Activated CD8-positive, alpha-beta memory T cell treated with anti-CD3 and anti-CD28 coated beads for 4 hours (primary cell): ENCODE measurements at places on chromosomes 4 and X.

DNA sequence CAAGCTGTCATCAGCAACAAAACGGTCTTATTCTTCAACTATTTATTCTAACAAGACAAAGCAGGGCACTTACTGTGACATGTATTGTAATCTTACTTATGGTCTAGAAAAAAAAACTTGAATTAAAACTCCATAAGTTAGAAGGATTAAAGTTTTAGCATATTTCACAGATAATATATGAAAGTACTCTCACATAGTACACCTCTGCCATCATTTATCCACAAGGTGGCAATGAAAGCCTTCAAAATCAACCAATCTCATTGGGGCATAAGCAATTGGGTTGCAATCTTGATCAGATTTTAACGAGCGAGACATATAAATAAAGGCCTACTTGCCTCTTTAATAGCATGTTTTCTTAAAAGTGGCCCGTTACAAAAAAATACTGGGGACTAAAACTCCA, 1382.9 kb downstream of the FAM133A start:
- DNase-seq, result no peak

GRCh38 chrX:39898147-39898546, 199.6 kb downstream of the BCOR start:
- DNase-seq, result no peak

DNA sequence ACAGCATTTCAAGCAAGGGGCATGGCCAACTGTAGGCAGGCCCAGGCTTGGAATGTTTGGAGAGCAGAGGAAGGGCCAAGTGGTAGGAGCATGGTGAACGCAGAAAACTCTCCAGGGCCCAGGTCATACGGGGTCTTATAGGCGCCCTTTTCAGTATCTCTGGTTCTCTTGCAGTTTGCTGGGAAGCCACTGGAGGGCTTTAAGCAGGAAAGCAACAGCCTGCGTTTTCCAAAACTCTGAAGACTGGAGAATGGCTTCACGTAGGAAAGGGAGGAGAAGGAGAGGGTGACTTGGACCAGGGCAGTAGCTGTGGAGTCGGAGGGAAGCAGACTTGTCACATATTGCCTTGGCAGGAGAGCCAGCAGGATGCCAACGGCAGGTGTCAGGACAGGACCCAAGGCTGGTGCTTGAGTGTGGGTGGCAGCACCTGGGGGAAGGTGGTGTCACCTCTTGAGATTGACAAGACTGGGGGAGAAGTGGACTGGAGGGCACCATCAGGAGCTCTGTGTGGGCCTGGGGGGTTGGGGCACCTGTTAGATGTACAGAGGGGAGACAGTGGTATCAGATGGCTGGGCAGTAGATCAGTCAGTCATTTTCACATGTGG, 21.9 kb downstream of the TKTL1 start:
- no peak for DNase-seq

DNA sequence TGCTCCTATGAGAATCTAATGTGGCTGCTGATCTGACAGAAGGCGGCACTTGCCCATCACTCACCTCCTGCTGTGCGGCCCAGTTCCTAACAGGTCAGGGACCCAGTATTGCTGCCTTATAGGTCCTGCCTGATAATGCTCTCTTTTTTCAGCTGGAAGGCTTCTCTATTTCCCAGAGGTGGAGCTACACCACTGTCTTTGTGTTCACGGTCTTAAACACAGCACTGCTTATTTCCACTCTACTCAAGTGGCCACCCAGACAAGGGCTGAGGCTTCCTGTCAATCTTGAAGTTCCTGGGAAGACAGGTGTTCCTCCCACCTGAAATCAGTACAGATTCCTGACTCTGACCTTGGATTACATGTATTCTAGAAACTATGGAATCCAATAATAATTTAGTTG, 270.6 kb downstream of the NR3C2 start:
- no peak for DNase-seq

DNA sequence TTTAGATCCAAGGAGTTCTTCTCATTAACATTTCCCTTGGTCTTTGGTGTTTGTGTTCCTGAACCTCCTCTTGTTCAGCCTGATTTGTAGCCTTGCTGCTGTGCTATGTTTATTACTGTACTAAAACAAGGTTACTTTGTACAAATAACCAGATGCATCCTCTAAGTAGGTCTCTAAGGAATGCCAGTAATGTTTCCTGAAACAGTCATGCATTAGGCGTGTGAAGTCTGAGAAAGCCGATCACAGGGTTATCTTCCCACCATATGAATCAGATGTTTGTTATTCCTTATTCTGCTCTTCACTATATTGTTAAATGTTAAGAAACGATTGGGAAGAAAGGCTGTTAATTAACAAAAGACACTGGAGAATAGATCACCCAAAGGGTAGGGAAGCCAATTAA, 66.9 kb downstream of the GALNTL6 start:
- DNase-seq, result no peak

DNA sequence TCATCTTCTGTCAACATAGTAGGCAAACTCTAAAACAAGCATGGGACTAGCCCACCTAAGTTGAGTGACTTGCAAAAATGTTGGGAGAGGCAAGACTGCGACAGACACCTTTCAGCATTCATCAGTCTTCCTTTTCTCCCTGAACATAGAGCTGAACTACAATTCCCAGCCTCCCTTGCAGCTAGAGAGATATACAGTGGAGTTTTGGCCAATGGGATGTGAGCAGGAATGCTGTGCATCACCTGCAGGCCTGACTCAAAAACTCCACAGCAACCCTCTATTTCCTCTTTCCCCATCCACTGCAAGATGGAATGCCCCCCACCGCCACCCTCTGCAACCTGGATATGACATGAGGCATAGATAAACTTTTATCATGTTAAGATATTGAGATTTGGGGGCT, 66.5 kb downstream of the PDHA1 start:
- no peak for DNase-seq

DNA sequence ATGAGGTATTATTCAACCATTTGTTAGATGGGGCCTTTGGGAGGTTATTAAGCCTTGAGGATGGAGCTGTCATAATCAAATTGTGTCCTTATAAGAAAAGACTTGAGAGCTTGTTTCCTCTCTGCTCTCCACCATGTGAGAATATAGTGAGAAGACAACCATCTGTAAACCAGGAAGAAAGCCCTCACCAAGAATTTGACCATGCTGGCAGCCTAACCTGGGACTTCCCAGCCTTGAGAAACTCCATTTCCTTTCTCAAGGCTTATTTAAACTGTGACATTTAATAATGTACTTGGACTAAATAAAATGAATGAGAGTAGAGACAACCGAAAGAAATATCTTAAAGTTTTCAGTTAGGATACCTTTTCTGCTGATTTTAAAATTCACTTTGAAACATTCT, 83.7 kb upstream of the GC start:
- no peak for DNase-seq

DNA sequence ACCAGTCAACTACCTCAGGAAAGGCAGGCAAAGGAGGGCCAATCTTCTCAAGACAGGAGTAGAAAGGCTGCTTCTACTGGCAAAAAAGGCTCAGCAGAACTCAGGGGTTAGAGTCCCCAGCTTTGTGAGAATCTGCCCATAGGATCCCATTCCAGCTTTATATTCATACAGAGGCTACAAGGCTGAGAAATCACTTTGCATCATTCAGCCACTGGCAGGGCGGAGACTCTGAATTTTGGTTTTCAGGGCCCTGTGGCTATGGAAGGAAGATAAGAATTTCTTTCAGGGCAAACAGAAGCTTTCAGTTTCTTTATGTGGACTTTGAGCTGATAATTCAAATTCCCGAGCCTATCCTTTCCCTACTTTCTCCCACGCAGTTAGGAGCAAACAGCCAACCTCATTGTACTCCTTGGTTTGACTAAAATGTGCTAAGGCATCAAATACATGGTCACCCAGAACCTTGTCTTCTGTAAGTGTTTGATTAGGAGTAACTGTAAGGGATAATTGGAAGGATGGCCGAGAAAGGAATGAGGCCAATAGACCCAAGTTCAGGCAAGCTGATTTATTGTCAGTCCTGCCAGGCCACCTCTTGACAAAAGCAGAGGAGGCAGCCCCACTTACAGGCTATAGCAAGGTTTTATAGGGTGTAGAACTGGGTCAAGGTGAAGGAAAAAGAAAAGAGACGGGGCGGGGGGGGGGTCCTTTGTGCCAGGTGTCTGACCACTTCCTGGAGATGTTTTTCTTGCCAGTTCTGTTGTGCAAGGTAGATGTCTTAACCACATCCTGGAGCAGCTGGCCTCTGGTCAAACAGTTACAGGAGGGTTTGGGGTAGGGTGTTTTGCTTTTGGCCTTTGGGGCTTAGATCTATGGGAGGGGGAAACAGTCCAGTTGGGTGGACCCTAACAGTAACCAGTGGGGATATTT, 165.3 kb upstream of the PPP1R2C start:
- DNase-seq, result no peak

DNA sequence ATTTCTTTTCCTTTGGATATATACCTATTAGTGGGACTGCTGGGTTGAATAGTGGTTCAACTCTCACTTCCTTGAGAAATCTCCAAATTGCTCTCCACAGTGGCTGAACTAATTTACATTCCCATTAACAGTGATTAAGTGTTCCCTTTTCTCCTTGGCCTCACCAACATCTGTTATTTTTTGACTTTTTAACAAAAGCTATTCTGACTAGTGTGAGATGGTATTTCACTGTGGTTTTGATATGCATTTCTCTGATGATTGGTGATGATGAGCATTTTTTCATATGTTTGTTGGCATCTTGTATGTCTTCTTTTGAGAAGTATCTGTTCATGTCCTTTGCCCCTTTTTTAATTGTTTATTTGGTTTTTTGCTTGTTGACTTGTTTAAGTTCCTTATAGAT, 413.0 kb downstream of the MAPK10 start:
- DNase-seq, result no peak

DNA sequence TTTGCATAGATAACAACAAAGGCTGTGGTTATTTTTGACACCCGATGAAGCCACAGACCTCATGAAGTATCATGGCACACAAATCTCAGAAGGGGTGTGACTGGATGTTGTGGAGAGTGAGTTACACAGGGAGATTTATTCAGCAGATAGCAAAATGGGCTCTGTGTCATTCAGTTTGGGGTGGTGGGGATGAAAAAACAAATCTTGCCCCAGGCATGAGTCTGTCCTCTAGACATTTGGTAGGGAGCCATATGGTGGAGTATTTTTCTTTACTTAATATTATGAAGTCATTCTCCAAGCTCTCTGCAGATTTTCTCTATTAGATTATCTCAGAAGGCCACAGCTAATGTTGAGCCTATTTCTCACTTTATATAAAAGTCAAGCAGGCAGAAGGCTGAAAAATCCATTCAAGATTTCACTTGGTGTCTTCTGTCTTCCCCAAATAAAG, 277.1 kb upstream of the TENM3 start:
- DNase-seq, result no peak
